ENCODE measurements at places on chromosomes 5 and 9. TPM values are rescaled to one million over a fixed set of nuclear protein-coding genes. Genes with fewer than 3 reads are reported as not detected.

Gene SOHLH1
- total RNA-seq: not detected

Gene CFAP90
- total RNA-seq: not detected

Gene GADD45G
- 1.3 TPM for total RNA-seq

Gene LECT2
- not detected for total RNA-seq

Gene FOXD4
- 0.73 TPM for total RNA-seq

Gene RELL2
- total RNA-seq: 26.6 TPM

GRCh38 chr9:5511476-5511875, 1.1 kb downstream of the PDCD1LG2 start:
- no peak for DNase-seq

DNA sequence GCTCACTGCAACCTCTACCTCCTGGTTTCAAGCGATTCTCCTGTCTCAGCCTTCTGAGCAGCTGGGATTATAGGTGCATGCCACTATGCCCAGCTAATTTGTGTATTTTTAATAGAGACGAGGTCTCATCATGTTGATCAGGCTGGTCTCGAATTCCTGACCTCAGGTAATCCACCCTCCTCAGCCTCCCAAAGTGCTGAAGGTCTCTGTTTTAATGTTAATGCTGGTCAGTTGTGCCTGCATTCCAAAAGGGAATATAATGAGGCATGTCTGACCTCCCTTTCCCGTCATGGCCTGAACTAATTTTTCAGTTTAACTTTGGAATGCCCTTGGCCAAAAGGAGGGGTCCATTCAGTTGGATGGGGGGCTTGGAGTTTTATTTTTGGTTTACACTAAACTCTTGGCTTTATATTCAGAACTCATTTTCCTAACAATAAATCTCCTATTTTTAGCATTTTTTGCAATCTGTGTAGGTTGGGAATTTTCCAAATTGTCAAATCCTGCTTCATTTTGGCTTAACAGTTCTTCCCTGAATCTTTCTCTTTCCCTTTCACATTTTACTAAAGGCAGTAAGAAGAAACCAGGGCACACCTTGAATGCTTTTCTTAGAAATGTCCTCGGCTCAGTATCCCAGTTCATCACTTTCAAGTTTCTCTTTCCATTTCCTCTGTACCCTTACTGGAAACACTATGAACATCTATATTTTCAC, 1175.5 kb downstream of the MAT2B start:
- no peak for DNase-seq

DNA sequence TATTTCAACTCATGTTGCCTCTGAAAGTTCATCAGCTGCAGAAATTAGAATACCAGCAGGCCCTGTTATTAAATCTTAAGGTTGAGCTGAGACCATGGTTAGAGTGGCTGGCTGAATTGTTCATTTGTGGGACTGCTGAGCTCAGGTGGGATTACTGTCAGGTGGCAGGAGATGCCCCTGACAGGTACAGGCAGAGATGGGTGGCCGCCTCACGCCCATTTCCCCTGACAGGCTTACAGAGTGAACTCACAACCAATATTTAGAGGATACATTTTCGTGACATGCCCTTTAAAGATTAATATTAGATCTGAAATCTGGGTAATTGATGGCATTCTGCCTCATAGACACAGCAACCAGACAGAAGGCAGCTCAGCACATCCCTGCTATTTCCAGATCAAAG, 136.0 kb downstream of the MVB12B start:
- no peak for DNase-seq

DNA sequence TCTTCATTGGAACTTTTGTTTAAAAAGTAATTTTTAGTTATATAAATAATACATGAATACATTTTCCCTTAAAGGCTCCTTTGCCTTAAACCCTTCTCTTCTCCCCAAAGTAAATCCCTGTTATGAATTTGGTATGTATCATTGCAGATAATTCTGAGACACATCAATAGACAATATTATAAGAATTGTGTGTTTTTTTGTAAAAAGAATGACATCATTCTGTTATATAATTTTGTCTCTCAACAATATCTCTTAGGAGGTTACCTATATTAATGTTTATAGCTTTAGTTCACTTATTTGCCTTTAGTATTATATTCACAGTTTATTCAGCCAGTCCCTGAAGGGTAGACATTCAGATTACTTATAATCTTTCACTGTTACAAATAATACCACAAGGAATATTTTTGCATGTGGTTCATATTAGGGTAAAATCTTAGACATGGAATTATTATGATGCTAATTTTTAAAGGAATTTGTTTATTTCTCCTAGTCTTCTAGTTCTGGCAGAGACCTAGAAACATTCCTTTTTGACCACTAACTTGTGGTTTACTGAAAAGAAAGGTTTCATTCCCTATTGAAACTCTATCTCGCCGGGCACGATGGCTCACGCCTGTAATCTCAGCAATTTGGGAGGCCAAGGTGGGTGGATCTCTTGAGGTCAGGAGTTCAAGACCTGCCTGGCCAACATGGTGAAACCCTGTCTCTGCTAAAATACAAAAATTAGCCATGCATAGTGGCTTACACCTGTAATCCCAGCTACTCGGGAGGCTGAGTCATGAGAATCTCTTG, 105.6 kb downstream of the KCTD16 start:
- DNase-seq: no peak

GRCh38 chr9:87497604-87498045, at the start of gene DAPK1:
Gene DAPK1, plus strand, starts transcription at chr9:87497867. Its CDS starts 1,211 bp downstream, at chr9:87499078.
- DNase-seq: peak; percentile 77

DNA sequence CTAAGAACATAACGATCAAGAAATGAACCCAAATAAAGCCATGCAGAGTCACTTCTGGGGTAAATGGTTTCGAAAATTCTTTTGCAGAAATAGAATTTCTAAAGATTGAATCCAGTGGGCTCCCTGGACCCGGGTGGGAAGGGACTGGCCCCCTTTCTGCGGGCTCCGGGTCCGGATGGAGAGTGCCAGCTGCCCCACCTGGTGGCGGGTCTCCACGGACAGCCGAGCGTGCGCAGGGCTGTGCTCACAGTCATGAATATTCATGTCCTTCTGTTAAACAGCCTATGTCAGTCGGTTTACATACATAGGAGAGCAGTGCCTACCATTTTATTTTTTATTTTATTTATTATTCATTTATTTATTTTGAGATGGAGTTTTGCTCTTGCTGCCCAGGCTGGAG, 4.7 kb upstream of the PPP1R26 start:
- no peak for DNase-seq

GRCh38 chr5:73901043-73901442, 275.0 kb downstream of the ARHGEF28 start:
- DNase-seq: peak; percentile 76

GRCh38 chr9:130681769-130682420, 11.7 kb upstream of the EXOSC2 start:
- DNase-seq: peak; percentile 29

- no peak for DNase-seq
These were observed 31.5 kb downstream of the ZSWIM6 start for GRCh38 chr5:61363401-61364114.

GRCh38 chr5:111655169-111655924, 101.6 kb downstream of the NREP start:
- no peak for DNase-seq

- DNase-seq: no peak
These were observed 1.1 kb downstream of the LCN12 start for GRCh38 chr9:136952876-136953770.

DNA sequence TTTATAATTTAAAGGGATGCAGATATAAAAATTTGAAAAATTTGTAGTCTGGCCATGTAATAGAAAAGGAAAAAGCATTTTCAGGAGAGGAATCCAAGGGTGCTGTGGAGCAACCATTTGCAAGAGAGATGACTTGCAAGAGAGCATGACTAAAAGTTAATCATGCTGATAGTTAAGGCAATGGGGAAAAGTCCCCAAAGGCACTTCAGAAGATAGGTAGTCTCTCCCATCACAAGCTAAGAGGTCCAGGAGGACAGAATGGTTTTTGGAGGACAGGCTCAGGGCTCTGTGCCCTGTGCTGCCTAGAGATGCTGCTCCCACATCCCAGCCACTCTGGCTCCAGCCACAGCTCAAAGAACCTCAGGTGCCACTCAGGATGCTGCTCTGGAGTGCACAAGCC, 38.8 kb downstream of the DNAJB5 start:
- DNase-seq: no peak

- no peak for DNase-seq
These were observed 85.0 kb downstream of the PRRT1B start for GRCh38 chr9:131630205-131630831.

- DNase-seq: peak; percentile 66
These were observed 49.5 kb downstream of the C5orf22 start for GRCh38 chr5:31581498-31582099.

All from HT-29 (cell line).